NCI-H1105 treated with DMSO at 0.1 percent for 48 hours (cell line): ENCODE measurements at places on chromosomes 13 and 19.

DNA sequence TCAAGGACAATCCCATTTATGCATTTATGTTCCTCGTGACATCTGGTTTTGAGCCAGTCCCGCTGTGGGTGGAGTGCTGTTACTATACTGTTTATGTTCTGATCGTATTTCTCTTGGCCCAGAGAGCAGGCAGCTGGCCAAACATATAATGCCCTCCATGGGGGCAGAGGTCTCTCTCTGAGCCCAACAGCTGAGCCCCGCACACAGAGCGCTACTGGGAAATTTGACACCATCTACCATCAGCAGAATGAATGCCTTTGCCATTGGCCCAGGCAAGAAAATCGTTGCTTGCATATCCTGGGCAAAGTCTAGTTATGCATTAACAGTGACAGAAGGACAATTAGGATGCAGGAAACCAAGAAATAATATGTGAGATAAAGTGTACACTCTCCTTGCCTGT lies 126.8 kb upstream of the CACNA1A start:
- peak; percentile 99 for DNase-seq

DNA sequence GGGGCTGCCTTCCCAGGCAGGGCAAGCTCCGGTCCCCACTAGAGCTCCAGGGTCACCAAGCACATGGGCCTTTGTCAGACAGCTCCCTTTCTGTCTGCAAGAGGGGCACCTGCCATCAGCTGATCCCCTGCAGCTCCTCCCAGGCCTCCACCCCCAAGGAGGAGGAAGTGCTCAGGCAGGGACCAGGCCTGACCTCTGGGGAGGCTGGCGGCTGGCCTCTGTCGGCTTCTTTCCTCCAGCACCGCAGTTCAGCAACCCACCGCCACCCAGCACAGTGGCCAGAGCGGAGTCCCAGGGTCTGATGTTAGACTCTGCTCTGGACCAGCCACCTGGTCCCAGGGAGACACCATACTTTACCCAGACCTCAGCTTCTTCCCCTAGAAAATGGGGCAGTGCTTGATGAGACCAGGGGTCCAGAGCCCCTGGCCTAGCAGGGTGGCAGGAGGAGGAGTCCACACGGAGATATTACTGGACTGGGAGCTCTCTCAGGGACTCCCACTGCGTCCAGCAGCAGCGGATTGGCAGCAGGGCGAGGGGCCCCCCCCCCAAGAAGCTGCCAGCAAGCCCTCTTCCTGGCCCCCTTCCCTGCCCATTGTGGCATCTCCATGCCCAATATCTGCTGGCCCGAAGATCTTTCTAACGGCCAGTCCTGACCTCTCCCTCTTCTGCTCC lies 24.1 kb downstream of the NKPD1 start:
- DNase-seq = no peak

GRCh38 chr19:8826371-8826770 lies 5.7 kb downstream of the ZNF558 start:
- no peak for DNase-seq

DNA sequence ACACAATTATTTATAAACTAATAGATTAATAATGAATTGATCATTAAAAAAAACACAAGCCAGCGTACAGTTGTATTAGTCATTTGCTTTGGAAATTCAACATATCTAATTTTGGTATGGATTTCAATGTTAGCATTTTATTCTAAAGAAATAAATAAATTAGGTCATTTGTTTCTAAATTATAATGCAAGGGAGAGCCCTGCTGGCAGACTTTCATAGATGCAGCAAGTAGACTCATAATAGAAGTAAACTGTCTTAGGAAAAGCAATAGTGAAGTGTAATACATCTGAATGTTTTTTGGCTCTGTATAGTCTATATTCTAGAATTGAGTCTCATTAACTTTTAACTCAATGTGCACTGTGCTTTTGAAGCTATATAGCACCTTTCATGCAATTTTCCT lies 982.4 kb upstream of the MIR17HG start:
- no peak for DNase-seq

GRCh38 chr13:25059958-25060357 lies 36.0 kb upstream of the PABPC3 start:
- DNase-seq = no peak

- no peak for DNase-seq
These were observed 1.7 kb upstream of the MTMR6 start for GRCh38 chr13:25288966-25289365.

GRCh38 chr13:41006306-41006705 lies 12.8 kb downstream of the ELF1 start:
- no peak for DNase-seq

DNA sequence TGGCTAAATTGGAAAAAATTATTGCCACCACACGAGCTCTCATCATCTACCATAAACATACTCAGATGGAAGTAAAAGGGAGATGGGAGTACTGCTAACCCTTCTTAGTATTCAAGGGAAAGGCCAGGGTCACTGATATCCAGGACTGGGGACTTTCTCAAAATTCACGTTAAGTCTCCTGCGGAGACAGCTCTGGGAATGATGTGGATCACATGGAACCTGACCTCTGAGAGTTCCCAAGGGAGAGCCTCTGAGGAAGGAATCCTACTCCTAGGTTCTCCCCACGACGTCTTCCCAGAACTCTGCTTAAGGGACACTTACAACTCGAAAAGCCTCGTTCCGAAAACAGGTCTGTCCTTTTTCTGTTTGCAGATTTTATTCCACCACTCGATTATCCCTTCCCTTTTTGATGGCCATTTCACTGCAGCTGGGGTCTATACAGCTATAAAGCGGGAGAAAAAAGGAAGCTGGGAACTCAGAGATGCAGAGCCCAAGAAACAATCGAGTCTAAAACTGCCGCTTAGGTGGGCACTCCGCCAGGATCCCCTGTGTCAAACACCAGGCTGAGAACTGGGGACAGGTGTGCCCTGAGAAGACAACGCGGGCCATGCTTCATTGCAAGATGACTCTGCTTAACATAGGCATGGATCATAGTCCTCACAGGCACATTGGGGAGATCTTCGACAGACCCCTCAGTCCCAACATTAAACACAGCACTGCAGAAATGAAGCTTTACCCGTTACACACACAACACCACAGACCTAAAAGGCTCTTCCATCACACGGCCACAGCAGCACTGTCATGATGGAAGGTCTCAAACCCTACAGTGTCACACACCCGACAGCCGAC lies 823 bp upstream of the ZNF567 start:
- peak; percentile 42 for DNase-seq

- DNase-seq = peak; percentile 12
These were observed 991 bp downstream of the OBI1 start for GRCh38 chr13:78657699-78658629.

- no peak for DNase-seq
These were observed at the start of gene OXGR1 for GRCh38 chr13:96994017-96994857. Gene OXGR1, minus strand, starts transcription at chr13:96994476. Its CDS starts 6,717 bp downstream, at chr13:96987759.

DNA sequence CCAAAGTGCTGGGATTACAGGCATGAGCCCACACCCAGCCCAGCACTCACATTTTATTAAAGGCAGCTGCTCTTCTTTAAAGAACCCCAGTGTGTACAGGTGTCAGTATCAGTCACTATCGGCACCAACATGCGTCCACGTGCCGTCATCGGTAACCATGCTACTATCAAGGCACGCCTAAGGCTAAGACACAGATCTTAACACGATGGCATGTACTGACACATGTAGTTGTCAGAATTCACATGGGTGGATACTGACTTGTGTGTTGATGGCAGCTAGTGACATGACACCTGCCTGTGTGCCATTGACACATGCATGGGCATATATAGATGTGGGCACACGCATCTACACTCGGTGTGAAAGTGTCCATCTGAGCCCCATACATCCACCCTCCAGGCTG lies 12.2 kb upstream of the HIF3A start:
- DNase-seq = no peak

GRCh38 chr19:5903624-5904351 lies at the start of gene NDUFA11:
Gene NDUFA11, minus strand, starts transcription at chr19:5903790. Its CDS starts 82 bp downstream, at chr19:5903708.
- peak; percentile 93 for DNase-seq

DNA sequence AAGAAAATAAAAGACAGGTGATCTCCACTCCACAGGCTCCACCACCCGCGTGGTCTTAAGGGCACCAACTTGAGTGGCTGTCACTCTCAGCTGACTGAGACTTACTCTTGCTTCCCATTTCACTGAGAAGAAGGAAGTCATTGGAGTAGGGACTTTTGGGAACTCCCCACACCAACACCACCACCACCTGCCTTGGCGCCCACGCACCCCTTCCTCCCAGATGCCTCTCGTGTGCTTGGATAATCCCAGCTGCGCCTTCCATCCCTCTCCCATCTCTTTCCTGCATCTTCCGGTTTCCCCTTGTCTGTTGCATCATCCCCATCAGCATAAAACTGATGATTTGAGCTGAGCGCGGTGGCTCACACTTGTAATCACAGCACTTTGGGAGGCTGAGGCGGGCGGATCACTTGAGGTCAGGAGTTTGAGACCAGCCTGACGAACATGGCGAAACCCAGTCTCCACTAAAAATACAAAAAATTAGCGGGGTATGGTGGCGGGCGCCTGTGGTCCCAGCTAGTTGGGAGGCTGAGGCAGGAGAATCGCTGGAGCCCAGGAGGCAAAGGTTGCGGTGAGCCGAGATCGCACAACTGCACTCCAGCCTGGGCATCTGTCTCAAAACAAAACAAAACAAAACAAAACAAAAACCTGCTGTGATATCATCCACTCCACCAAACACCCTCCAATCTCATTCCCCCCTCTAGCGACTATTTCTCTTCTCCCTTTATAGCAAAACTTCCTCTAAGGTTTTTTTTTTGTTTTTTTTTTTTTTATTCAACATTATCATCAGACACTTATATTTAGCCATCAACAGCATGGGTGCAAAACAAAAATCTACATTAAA lies 25.5 kb downstream of the AP2S1 start:
- DNase-seq = no peak

GRCh38 chr13:91303031-91303430 lies 44.5 kb upstream of the MIR17HG start:
- no peak for DNase-seq

DNA sequence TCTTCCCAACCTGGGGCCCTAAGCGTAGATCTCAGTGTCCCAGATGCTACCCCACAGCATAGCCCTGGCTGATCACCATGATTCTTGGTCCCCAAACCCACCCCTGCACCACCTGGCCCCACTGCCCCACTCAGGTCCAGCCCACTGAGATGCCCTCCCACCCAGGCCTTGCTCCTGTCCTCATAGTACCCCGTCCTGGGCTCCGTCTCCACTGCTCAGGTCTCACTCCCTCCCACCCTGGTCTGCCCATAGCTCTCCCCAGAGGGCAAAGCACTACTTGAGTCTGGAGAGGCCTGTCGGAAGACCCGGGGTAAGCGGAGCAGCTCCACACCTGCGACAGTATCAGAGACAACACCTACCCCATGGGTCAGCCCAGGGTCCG lies 35.8 kb upstream of the ISYNA1 start:
- no peak for DNase-seq

DNA sequence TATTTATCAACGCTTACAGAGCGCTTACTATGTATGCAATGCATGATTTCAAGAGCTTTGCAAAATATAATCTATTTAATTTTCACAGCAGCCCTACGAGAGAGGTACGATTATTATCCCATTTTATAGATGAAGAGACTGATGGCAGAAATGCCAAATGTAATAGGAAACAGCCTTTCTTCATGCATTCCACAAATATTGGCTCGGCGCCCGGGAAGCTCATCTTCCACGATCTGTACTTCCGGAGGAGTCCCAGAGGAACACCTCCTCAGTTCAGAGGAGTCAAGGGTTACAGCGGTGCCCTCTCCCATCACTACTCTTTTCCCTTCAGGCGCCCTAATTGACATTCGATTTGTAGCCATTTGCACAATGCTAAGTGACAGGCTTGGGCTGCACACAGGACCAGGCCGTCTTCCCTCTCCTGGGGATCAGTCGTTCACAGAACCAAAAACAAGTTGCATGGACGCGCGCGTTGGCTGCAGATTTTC lies 1.1 kb upstream of the ARHGAP35 start:
- DNase-seq = no peak

GRCh38 chr13:41058295-41059070 lies 2.8 kb upstream of the WBP4 start:
- no peak for DNase-seq

DNA sequence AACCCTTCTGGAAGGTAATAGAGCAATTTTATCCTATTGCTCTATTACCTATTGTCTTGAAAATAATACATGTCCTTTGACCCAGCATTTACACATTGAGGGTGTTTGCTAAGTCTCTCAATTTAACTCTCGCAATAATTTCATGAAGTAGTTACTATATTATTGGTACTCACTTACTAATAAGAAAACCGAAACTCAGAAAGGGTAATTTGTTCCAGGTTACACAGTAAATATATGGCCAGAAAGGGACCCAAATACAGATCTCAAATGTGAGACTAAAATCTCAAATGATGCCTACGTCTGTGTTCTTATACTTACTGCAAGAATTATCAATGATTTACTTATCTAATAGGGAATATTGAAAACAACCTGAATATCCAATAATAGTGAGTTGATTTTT lies 29.7 kb upstream of the FAM216B start:
- DNase-seq = no peak

DNA sequence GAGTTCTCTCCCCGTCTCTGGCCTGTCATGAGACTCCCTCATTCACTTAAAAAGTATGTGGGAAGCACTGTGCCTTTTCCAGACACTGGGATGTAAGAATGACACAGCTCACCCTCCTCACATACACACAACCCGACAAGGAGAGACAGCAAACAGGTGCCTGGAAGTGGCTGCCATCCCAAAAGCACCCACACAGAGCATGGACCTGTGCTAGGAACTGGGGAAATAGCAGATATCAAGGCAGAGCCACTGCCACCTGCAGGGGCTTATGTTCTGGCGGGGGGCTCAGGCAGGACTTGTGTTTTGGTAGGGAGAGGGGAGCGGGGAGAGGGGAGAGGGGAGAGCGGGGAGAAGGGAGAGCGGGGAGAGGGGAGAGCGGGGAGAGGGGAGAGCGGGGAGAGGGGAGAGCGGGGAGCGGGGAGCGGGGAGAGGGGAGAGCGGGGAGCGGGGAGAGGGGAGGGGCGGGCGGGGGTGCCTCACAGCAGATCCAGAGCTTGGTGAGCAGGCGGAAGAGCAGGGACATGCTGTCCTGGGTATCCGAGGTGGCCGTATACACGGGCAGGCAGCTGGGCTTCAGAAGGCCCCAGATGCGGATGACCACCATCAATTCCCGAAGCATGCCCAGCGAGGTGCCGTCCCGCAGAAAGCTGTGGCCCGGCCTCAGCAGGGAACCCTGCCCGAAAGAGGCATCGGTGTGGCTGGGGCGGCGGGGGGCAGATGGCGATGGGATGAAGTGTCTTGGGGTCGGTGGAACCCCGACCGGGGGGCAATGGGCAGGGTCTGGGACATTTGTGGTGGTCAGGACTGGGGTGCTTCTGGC lies 12.2 kb downstream of the CFD start:
- peak; percentile 30 for DNase-seq

- DNase-seq = no peak
These were observed 9.0 kb upstream of the CIRBP start for GRCh38 chr19:1259876-1260748.

GRCh38 chr13:23652909-23653726 lies 82.9 kb downstream of the TNFRSF19 start:
- no peak for DNase-seq

GRCh38 chr19:49599378-49600295 lies 8.7 kb downstream of the PRR12 start:
- no peak for DNase-seq
